ENCODE measurements at places on chromosomes 16 and 17.

- DNase-seq: no peak
Observed at GRCh38 chr16:84109598-84110335, 7.0 kb downstream of the MBTPS1 start.

GRCh38 chr17:63249256-63250004 is 196.7 kb downstream of the CYB561 start:
- DNase-seq: no peak

DNA sequence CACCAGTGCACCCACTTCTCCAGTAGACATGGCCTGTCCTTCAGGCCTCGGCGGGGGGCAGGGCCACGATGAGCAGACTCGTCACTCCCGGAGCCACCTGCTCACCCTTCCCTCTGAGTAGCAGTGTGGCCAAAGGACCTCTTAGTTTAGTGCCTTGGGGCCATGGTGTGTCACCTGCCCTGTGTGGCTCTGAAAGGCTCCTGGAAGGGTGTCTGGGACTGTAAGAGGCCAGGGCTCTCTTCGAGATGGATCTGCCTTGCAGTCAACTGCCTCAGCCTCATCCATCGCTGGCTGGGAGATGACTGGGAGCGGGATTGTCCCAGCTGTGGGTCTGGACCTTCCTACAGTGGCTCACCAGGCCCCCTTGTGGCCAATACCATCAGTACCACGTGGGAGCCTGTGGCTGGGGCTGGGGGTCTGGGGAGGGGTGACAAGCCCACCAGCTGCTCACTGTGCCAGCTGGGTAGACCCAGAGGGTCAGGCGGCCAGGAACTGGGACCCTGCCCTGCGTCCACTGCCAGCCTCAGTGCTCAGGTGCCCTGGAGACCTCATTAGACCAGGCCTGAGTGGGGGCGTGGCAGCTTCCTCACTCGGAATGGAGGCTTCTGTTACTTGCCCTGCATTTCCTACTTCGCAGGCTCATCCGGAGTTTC is 133.4 kb downstream of the OR1D5 start:
- no peak for DNase-seq

DNA sequence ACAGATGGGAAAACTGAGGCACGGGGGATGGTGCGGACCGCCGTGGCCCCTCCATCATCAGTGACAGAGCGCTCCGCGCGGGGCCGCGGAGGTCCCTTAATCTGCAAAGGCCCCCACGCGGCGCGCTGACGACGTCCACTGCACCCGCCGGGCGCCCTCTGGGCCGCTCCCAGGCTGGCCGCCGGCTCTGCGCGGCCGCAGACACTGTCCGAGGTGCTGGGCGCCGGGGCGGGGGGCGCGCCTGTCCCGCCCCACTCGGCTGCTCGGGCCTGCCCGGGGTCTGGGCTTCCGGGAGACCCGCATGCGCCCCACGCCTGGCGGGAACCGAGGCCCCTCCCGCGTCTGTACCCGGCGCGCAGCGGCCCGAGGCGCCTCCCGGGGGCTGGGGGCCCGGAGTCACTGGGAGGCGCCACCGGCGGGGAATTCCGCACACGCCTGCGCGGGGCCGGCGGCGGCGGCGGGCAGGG is 550 bp upstream of the RNF213 start:
- peak; percentile 81 for DNase-seq

DNA sequence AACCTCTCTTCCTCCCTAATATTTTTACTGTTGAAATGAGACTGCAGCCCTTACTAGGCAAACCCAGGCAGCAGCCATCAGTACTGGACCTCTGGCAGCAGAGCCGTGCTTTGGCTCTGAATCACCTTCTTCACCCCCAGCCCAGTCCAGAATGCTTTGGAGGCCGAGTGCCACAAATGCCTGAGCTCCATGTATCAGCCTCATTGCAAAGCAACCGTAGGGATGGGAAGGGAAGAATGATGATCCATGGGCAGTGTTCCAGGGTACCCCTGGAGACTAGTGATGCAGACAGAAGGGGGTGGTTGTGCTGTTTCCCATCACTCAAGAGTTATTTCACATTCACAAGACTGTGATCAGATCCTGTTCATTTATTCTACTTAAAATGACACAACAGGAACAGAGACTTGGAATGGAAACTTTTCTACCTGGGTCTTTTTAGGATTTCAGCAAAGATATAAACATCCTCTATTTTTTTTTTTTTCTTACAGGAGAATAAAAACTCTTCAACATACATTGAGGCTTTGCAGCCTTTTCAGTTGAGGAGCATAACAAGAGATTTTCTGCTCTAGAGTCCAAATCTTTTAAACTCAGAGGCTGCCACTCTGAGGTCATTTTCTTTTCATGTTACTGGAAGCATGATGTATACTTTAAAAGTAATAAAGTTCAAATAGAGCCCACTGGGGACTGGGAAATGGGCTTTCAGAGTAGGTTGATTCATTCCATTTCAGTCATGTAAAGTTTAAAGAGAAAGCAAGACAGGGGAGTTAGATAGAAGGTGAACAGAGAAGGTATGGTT is 138.3 kb downstream of the KCNJ2 start:
- DNase-seq: no peak

GRCh38 chr16:74169687-74170376 is 126.8 kb upstream of the PSMD7 start:
- DNase-seq: no peak

- DNase-seq: no peak
Observed at GRCh38 chr17:77864234-77865111, 94.0 kb upstream of the TNRC6C start.

DNA sequence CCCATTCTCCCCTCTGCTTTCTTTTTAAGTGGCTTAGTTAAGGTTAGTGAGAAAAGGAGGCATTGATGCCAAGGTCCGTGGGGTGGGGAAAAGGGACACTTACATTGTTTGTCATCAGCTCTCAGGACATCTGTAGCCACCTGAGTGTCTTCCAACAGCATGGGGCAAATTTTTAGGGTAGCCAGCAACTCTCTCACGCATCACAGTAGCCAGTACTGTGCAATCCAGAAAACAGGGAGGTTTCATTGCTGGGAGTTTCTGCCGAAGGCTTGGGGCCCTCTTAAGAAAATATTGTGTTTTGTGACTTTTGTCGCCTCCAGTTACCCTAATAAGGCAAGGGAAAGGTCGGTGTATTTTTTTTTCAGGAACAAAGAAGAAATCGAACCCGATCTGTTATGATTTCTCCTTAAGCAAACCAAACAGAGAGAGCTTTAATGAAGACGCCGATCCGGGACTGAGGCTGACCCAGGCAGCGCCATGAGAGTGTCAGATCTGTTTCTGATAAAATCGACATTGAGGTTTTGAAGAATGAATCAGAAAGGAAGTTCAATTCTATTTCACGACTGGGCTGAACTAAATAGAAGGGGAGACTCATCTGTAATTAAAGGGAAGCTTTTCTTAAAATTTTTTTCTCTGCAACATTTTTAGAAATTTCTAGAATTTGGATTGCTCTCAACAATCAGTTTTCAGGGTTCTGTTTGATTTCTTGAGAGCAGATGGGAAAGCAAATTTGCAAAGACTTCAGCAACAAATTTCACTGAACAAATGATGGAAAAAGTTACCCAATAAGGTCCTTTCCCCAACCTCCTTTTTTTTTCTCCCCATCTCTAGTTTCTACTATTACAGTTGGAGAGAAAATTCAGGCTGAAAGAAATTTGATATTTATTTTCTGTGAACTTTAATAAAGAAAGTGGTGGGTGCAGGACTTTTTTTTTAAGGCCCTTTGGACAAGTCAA is 144.7 kb upstream of the IRX3 start:
- no peak for DNase-seq

- no peak for DNase-seq
Observed at GRCh38 chr16:2494616-2495015, 19.1 kb upstream of the ATP6V0C start.

GRCh38 chr16:57651344-57652333 is 16.5 kb upstream of the ADGRG3 start:
- DNase-seq: no peak

DNA sequence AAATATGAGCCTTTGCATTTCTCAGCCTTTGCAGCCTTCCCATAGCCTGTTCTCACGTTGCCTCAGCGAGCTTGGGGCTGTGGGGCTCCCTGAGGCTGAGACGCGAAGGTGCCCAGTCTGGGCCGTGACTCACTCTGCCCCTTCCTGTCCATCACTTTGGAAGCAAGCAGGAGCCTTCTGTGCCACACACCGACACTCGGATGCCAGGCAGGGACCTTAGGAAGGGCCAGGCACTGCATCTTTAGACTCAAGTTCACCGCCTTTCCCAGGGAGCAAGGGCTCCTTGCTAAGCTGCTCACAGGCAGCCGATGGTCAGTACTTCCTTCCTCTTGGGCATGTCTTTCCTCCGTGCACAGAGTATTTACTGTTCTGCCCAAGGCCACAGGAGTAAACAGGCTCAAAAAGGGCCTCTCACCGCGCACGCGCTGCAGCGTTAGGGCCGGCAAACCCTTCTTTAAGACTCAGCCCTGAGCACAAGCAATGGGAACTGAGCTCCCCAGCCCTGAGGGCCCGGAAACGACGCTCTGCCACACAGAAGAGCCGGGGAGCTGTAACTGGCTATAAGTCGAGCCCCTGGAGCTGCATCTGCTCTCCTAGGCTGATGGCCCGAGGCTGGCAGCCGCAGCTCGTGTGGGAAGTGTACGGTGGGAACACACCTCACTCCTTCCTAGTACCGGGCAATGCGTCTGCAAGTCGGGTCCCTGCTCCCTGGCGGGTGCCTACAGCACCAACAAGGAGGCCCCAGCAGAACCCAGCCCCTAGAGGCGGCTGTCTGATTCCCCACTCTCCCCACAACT is 7.2 kb downstream of the TIMM22 start:
- no peak for DNase-seq

- DNase-seq: no peak
Observed at GRCh38 chr16:48361540-48362144, 23.6 kb downstream of the SIAH1 start.

DNA sequence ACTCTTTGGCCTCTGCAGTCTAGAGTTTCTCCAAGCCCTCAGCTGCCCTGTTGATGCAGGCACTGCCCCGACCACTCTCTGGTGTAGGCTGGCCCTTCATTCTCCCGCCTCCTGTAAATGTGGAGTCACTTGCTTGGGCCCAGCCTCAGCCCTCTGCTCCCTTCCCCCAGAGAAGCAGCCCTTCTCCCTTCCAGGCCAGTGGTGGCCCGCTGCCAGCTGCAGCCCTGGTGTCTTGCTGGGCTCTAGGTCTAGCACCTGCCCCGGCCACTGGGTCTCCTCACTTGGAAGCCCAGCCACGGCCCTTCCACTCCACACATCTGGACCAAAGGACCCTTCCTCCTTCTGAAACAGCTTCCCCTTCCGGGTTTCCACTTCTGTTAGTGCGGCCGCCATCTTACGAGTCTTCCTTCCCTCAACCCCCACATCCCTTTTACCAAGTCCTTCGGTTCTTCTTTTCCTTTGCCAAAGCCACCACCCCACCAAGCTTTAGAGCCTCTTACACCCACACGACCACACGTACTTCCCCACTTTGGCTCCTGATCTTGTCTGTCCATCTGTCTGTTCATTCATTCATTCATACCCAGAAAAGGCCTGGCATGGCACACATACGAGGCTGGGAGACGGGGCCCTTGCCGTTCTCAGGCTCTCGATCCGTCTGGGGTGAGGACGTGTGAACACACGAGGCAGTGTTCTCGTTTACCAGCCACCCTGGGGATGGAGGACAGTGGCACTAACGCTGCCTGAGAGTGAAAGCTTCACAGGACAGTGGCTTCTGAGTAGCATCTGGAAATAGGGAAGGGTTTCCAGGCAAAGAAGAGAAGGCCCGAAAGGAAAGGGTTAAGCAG is 68.0 kb downstream of the ABR start:
- peak; percentile 77 for DNase-seq

- no peak for DNase-seq
Observed at GRCh38 chr17:15405058-15405415, 62.4 kb downstream of the CDRT4 start.

- no peak for DNase-seq
Observed at GRCh38 chr17:50687200-50688066, 20.3 kb downstream of the ANKRD40 start.

GRCh38 chr17:29358416-29358815 is 31.7 kb upstream of the TAOK1 start:
- DNase-seq: peak; percentile 50

GRCh38 chr16:87201052-87201451 is 116.1 kb downstream of the C16orf95 start:
- peak; percentile 73 for DNase-seq

DNA sequence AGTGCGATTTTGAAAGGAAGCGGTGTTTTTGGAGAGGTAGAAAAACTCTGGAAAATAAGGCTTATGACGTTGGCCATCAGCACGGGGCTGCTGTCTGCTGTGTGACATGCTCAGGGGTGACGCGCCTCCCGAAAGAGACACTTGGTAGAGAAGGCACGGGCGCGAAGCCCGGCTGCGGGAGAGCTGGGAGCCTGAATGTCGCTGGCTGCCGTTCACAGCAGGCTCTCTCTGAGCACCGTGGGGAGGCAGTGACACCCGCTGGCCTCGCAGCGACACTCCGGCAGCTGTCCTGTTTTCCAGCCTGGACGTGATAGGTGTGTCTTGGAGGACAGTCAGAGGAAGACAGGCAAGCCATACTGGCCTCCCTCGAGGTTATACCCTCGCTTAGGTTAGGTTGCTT is 759.1 kb upstream of the RBFOX1 start:
- DNase-seq: no peak

GRCh38 chr17:4256952-4257351 is 6.8 kb downstream of the ANKFY1 start:
- DNase-seq: peak; percentile 17

- DNase-seq: no peak
Observed at GRCh38 chr16:51579652-51580360, 428.7 kb upstream of the SALL1 start.

GRCh38 chr17:64005734-64006167 is 7.6 kb downstream of the PRR29 start:
- no peak for DNase-seq

DNA sequence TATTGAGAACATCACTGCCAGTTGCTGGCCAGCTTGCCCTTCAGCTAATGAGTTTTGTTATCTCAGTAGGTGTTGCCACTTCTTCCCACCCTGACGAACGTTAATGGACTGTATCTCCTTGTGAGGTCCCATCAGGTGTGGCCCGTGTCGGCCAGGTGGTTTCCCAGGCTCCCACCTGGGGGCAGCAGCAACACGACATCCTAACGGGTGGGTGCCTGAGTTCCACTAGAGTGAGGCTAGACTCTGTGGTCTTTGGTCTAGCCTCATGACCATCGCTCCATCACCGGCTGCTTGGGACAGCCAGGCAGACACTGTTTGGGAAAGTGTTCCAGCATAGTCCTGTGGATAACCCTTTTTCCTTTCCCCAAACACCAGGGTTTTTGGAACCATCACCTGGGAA is 45.6 kb upstream of the LCMT1 start:
- DNase-seq: no peak

DNA sequence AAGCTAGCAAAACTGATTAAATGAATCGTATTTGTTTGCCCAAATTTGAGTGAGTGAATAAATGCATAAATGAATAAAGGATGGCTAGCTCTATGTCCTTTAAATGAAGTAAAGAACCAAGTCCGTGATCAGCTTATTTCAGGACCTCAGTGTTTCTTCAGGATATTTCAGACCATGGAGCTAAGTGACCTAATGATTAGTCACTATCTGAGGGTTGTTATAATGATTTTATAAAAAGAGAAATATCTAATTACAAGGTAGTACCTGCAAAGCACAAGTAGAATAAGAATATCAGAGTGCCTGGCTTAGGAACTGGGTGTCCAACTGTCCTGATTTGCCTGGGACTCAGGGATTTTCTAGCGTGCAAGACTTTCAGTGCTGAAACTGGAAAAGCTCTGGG is 12.5 kb downstream of the KCNJ2 start:
- DNase-seq: no peak

All from RCC 7860 (cell line).